Left renal cortex interstitium (tissue), 4 donors: ENCODE measurements at places on chromosomes 5 and 9. TPM values are rescaled to one million over a fixed set of nuclear protein-coding genes. Genes with fewer than 3 reads are reported as not detected.

The SHISAL2B gene
- polyA plus RNA-seq = not detected

DNA sequence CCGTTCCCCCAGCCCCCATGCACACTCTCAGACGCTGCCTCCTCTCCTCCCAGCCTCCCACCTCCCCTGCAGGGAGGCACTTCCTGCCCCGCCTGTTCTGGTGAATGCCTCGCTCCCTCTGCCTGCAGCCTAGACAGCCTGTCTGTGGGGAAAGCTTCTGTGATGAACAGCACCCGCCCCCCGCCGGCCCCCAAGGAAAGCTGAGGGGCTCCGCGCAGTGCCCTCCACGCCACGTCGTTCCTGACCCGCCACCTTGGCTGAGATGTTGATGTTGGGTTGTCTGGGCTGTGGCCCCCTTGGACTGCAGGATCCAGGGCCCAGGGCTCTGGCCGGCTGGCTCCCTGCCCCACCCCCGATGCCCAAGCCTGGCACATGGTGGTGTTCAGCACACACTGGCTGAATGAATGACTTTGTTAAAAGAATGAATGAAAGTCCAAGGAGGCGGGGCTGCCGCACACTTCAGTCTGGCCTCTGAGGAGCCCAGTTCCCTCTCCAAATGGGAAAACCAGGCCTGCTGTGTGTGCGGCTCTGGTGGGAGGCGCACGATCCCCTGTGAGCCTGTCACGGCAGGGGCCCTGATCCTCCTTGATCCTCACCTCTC is 2.1 kb upstream of the MYMK start:
- no peak for DNase-seq

GRCh38 chr9:17322882-17323864 is 188.3 kb downstream of the CNTLN start:
- no peak for DNase-seq

- no peak for DNase-seq
Observed at GRCh38 chr5:75363111-75363510, 26.1 kb downstream of the HMGCR start.

DNA sequence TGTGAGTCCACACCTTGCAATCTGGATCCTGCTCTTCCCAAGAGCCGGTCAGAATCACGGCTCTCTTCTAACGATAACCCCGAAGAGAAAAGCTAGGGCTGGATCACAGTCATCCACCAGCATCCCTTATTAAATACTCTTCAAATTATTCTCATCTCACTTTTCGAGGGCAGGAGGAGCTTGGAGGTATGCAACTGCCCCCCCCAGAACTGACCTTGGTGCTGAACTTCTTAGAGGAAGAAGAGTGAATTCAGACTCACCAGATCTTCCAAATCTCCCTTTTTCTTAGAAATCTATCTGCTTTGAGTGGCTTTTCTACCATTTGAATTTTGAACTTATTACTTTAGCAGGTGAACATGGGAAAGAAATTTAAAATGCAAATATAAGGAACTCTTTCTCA is 75.7 kb downstream of the MED10 start:
- DNase-seq = no peak

DNA sequence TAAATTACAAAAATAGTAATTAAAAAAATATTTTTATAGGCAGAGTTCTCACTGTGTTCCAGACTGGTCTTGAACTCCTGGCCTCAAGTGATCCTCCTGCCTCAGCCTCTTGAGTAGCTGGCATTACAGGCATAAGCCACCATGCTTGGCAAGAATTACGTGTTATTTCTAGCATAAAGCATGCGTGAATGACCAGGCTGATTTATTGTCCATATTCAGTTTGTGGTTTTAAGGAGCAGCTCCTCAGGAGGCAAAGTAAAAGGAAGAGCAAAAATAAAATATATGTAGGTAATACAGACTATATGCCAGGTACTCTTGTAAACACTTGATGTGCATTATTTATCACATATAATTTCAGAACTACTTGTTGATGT is 7.1 kb upstream of the CD180 start:
- DNase-seq = no peak

The KCNMB1 gene
- 1.3 TPM for polyA plus RNA-seq

DNA sequence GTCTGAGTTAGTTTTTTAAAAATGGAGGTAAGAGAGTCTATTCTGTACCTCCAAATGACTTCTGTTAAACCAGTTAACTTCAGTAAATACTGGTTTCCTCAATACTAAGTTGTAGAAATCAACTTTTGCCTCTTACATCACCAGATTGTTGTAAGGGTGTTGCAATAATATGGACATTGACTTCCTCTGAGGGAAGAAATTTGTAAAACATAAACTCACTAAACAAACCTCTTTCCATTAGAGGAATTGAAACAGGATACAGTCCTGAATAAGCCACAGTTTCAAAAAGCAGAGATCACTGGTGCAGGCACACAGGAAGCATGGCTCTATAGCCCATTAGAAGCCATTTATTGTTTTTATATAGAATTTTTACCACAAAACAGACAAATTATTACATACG is 32.7 kb upstream of the SLCO6A1 start:
- no peak for DNase-seq

DNA sequence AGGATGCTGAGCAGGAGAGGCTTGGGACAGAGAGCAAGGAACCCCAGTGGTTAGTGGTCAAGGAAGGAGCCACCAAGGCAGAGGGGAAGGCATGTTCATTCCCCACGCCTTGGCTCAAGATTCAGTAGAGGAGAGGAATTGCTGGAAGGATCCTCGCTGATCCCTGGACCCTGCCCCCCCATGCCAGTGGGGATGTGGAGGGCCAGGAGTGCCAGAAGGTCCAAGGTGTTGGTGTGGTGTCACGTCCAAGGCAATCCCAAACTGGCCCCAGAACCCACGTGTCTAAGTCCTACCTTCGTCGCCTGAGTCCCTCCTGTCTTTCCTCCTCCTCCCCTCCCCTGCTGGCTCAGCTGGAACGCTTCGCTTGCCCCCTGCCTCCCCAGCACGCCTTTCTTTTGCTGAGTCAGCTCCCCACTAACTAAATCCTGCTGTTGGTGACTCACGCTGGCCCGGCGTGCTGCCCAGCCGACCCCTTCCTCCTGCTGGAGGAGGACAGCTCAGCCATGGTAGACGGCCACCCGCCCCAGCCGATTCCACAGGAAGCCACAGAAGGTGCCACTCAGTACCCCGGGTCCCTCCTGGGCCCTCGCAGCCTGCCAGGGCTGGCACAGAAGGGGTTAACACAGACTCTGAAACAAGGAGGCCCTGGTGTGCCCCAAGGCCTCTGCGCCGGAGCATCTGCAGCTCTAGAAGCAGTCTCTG is 37.6 kb upstream of the ORM1 start:
- DNase-seq = no peak

The ANKRD18B gene
- 1.7 TPM for polyA plus RNA-seq

GRCh38 chr5:124948754-124949275 is 202.4 kb upstream of the ZNF608 start:
- DNase-seq = no peak
